ENCODE measurements at places on chromosomes 6 and 20.

GRCh38 chr20:54793291-54793992 is 318.0 kb downstream of the DOK5 start:
- no peak for DNase-seq

DNA sequence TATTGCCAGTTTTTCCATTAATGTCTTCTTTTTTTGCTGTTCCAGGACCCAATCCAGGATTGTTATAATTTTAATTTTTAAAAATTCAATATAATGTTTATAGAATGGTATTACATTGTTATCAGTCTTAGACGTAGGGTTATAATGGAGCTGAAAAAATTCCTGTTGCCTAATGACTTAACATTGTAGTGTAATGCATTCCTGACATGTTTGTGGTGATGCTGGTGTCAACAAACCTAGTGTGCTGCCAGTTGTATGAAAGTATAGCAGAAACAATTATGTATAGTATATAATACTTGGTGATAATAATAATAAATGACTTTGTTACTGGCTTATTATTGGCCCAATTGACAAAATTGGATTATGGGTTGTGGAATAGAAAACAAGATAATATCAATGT is 30.4 kb downstream of the KIZ start:
- DNase-seq = no peak

DNA sequence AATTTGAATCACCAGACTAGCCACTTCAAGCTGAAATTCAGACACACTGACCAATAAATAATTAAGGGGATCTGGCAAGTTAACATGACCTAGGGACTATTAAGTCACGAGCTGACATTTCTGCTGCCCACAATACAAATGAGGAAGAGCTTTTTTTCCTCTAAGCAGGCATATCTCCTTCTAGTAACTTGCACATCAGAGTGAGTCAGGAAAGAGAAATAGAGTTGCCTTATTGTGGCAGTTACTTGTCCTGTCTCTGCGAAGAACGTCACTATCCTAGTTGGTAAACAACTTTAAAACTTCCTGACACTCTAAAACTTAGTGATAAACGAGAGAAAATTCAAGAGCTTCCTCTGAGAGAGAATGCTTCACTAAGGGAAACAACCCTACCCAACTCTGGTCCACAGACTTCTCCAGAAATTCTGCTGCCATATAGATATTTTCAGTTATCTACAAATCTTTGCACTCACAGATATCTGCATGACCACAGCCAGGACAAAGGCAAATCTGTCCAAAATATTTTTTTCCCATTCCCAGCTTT is 4.2 kb downstream of the PLA2G7 start:
- no peak for DNase-seq

DNA sequence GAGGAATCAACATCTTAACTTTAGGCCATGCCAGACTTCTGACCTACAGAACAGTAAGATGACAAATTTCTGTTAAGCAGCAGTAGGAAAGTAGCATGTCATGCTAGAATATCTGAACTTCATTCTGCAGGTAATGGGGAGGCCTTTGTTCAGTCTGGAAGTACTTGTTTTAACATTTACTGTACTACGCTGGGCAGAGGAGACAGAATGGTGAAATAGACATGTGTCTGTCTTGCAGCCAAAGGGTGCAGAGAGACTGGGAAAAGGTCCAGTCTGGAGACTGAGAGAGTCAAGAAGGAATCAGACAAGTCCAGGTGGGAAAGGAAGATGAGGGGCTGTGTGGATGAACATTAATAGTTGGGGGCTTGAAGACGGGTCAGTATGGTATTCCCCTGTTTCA is 17.5 kb upstream of the ZBTB2 start:
- no peak for DNase-seq

- no peak for DNase-seq
Observed at GRCh38 chr6:112504621-112505020, 157.5 kb downstream of the RFPL4B start.

DNA sequence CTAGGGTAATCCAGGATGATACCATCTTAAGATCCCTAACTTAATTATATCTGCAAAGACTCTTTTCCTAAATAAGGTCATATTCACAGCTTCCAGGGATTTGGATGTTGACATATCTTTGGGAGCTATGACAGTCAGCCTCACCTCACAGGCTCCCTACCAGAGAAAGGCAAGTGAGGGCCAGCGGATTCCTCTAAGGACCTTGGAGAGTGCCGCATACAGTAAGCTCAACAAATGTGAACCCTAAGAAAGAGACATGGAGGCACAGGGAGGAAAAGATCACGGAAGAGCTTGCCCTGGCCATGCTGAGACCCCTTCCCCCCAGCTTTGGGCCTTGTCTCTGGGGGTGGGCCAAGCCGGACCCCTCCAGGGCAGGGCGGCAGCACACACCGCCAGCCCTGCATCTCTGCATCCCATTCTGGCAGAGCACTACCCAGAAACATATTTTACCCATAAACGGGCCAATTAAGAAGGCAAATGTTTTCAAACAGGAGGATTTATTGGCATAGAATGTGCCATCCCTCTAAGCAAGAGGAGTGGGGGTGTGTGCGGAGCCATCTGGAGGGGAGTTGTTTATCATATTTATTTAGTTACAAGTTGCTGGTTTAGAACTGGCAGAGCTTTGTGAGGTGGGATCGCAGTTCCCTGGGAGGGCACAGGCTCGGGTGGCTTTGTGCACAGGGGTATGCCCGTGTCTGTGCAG is 55.4 kb downstream of the CHMP4B start:
- no peak for DNase-seq

DNA sequence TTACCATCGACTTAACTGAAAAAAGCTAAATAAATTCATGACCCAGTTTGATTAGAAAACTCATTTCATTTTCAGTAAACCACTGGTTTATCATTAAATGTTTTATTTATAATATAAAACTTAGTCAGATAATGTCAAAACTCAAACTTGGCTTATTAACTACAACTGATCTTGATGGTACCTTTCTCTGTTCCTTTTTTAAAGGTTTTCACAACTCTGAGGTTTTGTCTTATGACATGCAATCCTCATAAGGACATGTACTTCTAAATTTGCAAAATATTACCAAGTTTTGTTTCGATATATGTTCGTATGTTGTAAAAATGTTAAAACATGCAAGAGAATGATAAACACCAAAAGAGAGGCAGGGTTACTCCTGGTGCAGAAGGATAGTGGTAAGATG is 82.5 kb upstream of the PDE10A start:
- DNase-seq = no peak

GRCh38 chr6:157614026-157614568 is 208.9 kb upstream of the SNX9 start:
- no peak for DNase-seq

GRCh38 chr6:34276881-34277762 is 28.3 kb upstream of the SMIM29 start:
- no peak for DNase-seq

GRCh38 chr6:143252961-143253360 is 192.3 kb downstream of the AIG1 start:
- no peak for DNase-seq

- no peak for DNase-seq
Observed at GRCh38 chr20:63072991-63073737, 66.4 kb upstream of the BHLHE23 start.

GRCh38 chr6:149169761-149170511 is 147.6 kb upstream of the TAB2 start:
- no peak for DNase-seq

DNA sequence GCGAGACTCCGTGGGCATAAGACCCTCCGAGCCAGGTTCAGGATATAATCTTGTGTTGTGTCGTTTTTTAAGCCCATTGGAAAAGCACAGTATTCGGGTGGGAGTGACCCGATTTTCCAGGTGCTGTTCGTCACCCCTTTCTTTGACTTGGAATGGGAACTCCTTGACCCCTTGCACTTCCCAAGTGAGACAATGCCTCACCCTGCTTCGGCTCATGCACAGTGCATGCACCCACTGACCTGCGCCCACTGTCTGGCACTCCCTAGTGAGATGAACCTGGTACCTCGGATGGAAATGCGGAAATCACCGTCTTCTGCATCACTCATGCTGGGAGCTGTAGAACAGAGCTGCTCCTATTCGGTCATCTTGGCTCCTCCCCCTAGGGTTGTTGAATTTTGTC is 307.7 kb upstream of the DEFB115 start:
- no peak for DNase-seq

DNA sequence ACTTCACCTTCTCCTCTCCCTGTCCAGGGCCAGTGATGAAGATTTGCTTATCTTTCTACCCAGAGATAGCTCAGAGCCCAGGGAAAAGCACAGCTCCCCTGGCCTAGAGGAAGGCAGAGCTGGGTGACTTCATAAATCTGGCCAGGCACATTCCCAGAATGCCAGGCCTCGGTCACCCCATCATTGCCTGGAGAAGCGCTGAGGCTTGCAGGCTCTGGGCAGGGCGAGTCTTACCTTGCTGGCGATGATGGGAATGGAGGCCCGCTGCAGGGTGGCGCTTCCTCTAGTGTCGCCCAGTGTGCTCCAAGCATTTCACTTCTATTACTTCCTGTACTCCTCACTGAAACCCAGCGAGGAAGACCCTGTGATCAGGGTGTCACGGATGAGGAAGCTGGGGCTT is 60.1 kb downstream of the DAAM2 start:
- DNase-seq = no peak

DNA sequence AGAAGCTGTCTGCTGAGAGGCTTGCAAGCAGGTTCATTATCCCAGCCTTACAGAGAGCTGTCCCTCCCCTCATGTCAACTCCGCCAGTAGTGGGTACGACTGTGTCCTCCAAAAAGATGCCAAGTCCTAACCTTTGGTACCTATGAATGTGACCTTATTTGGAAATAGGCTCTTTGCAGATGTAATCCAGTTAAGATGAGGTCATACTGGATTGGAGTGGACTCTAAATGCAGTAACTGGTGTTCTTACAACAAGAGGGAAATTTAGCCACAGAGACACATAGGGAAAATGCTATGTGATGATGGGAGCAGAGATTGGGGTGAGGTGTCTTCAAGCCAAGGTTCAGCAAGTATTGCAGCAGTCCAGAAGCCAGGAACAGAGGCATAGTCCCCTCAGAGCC is 90.8 kb upstream of the FOXP4 start:
- DNase-seq = no peak

GRCh38 chr6:110296241-110297025 is 61.7 kb downstream of the METTL24 start:
- DNase-seq = no peak

DNA sequence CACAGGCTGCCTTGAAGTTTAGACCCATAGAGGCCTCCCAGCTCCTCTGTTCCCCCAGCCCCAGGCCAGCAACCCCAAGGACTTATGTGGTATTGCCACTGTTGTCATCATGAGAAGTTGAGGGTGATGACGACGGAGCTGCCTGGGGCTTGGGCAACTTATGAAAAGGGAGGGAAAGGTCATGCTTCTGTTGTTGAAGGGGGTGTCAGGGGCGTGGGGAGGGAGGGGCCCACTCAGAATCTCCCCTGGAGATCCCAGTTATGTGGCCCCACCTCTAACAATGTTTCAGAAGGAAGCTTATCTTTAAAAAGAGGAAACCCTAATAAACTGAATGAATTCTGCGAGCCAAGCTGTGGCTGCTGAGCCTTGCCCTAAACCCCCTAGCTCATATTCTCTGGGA is 4.2 kb downstream of the ADTRP start:
- DNase-seq = no peak

GRCh38 chr6:166959911-166960608 is 3.7 kb upstream of the RNASET2 start:
- DNase-seq = no peak

- no peak for DNase-seq
Observed at GRCh38 chr20:62287759-62288534, 14.8 kb upstream of the ADRM1 start.

- no peak for DNase-seq
Observed at GRCh38 chr6:31357886-31358285, 907 bp upstream of the HLA-B start.

GRCh38 chr6:170443151-170443662 is 109.9 kb downstream of the PSMB1 start:
- no peak for DNase-seq

- DNase-seq = no peak
Observed at GRCh38 chr20:16201191-16201590, 372.1 kb downstream of the KIF16B start.

- DNase-seq = no peak
Observed at GRCh38 chr6:6505111-6505510, 83.4 kb upstream of the LY86 start.

- no peak for DNase-seq
Observed at GRCh38 chr20:46046588-46047310, 17.7 kb downstream of the SLC12A5 start.

- DNase-seq = no peak
Observed at GRCh38 chr6:30264743-30265142, 51.5 kb upstream of the TRIM26 start.

DNA sequence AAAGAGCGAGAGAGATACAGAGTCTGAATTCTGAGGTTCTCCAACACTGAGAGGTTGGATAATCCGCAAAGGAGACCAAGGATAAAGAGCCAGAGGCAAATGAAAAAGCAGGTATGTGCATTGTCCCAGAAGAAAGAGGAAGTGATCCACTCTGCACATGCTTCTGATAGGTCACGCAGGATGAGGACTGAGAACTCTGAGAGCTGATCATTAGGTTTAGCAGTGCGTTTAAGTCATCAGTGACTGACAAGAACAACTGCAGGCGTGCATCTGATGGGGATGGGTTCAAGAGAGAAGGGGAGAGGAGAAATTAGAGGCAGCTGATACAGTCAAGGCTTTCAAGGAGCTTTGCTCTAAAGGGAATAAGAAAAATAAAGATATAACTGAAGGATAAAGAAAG is 301.2 kb upstream of the SGK1 start:
- no peak for DNase-seq

GRCh38 chr20:47295921-47296426 is 60.5 kb downstream of the ZMYND8 start:
- no peak for DNase-seq

DNA sequence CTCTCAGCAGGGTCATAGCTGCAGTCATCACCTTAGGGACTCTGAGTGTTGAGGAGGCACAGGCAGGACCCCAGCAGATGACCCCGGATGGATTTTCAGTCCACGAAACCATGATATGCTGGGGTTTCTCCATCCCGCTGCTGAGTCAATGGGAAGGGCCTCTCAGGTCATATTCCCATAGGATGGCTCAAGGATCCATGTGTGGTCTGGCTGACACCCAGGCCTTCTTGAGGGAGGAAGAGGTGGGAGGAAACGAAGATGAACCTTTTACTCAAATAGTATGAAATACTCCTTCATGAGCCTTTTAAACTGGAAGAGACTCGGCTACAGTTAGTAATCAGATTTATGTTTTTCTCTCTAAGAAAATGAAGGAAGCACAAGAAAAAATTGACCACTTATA is 10.3 kb upstream of the RALY start:
- no peak for DNase-seq
